Stimulated activated CD4-positive, alpha-beta T cell treated with anti-CD3 and anti-CD28 coated beads, Interleukin-1b, Interleukin-23, amount 100 ng/mL, for 1 hour (primary cell): ENCODE measurements at places on chromosomes 2 and 18.
A peak's percentile ranks its signal among the peaks of the same experiment; 100 is the strongest.

- no peak for DNase-seq
These were observed 279.5 kb downstream of the RND3 start for GRCh38 chr2:150207979-150208378.

DNA sequence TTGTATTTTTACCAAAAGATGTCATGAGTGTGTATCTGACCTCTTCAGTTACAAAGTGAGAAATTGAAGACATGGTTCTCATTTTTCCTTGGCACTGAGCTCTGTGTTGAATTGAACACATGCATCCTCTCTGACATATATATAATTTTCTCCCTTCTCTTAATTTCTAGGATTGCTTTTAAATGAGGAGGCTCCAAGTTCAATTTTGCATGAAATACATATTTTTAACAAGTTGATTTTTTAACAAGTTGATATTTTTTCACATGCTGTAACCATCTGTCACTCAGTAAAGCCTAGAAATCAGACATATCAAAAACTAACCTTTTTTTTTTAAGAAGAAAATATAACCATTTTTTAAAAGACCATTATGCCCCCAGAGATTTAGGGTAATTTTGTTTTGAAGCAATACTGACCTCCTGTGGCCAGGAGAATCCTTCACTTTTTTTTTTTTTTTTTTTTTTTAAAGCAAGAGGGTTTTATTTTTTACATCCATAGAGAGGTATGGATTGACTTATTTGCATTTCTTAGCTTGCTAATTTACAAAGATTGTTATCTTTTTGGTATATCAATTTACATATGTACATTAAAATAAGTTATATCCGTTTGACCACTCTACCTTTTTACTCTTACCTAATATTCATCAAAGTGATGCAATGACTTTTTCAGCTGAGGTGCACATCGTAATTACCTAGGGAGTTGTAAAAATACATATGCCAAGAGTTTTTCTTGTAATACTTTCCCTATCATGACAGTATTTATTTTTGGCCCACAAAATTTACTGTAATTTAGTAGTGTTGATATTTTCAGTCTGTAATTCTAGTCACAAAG is 161.8 kb downstream of the SOCS6 start:
- DNase-seq: no peak

DNA sequence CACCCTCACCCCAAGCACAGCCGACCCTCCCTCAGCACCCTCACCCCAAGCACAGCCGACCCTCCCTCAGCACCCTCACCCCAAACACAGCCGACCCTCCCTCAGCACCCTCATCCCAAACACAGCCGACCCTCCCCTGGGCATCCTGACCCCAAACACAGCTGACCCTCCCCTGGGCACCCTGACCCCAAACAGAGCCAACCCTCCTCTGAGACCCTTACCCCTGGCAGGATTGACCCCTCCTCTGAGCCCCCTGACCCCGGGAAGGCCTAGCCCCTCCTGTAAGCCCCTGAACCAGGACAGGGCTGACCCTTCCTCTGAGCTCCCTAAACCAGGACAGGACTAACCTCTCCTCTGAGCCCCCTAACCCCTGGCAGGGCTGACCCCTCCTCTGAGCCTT is 84.4 kb upstream of the RAB6C start:
- no peak for DNase-seq

- DNase-seq: no peak
These were observed 963 bp upstream of the MRPL44 start for GRCh38 chr2:223956300-223956699.

DNA sequence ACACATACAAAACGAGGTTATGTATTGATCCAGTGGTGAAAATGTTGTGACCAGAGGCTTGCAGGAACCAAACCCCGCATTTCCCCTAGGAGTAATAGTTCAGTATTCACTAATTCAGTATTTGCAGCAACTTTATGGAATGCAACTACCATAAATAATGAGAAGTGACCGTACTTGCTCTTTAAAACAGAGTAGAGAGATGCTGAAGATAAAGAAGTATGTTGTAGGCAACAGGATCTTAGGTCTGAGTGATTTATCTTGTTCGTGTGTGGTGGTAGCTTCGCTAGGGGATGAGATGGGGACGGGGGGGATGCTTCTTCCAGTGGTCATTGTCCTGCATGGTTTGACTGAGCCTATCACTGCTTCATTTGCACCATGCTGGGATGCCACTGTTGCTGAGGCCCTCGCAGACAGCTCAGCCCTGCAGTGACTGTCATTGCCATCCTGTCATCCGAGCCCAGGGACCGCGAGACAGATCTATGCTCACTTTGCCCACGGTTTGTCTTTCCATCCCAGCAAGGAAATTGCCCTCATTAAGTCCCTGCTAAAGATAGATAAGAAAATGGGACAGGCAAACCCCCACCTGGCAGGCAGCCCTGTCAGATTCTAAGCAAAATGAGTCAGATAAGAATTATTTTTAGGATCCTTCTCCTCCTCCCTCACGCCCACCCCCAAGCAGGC is 181.3 kb downstream of the CTIF start:
- DNase-seq: no peak

DNA sequence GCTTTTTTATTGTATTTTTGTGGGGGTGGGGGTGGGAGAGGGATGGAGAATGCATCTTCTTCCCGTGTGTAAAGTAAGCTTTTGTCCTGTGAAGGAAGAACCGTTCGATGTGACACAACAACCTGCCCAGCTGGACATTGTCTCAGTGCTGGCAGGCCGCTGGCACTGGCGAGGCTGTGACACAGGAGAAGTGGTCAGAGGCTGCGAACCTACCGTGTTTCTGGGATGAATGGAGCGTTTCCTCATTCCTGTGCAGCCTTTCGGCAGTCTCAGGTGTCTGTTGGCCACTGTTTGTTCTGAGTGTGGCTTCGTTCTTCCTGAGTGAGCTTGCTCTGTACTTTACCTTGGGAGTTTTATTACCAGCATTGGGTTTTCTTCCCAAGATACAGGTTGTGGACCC is 8.0 kb downstream of the RAMP1 start:
- no peak for DNase-seq

GRCh38 chr2:215631696-215632095 is 195.8 kb upstream of the FN1 start:
- DNase-seq: no peak

GRCh38 chr2:32358111-32358482 is 1.3 kb downstream of the BIRC6 start:
- DNase-seq: no peak

DNA sequence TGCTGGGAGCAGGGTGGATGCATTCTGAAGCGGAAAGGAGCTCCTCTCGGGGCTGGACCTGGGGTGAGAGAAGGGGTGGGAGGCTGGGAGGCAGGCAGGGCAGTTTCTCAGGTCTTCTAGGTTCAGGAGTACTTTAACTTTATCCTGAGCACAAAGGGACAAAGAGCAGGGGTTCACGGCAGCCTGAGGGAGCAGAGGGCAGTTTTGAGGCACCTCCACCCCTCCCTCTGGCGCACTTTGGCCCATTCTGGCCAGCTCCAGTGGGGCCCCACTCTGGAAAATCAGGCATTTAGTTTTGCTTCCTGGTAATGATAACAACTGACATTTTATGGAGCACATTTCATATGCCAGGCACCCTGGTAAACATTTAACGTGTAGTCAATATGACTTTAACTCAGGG is 14.3 kb downstream of the B3GNT7 start:
- DNase-seq: no peak

GRCh38 chr18:73766910-73767515 is 380.6 kb downstream of the FBXO15 start:
- DNase-seq: no peak

- peak; percentile 23 for DNase-seq
These were observed 13.1 kb downstream of the GNLY start for GRCh38 chr2:85707304-85707703.

DNA sequence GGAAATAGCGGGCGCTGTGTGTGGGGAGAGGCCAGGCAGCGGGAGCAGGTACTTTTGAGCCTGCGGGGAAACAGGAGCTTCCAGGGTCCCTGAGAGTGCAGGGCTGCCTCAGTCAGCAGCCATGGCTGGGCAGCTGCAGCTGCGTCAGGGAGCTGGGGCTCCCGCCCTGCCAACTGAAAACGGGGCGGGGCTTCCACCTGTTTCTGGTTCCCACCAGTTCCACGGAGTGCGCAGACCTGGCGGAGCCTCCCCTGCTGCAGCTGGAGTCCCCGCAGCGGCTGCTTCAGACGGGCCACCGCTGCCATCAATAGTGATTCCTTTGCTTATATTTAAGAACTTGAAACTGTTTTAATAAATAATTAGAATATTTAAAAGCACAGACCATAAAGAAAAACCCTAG is 30.6 kb upstream of the RPRM start:
- DNase-seq: no peak

DNA sequence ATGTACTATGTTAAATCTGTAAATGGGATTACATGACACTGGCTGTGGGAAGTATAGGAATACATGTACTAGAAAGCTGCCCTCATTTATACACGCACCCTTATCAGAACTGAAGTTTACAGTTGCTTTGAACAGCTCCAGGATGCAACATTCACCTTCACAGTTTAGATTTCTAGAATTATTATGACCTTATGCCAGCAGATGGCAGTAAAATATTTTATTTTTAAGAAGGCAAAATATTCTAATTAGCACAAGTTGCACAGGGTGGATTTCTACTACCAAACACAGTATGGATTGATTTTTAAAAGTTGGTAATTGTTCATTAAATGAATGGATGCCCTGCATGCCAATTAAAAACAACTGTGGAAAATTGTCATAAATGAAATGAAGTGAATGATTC is 670.4 kb downstream of the KCNJ3 start:
- DNase-seq: no peak

- DNase-seq: no peak
These were observed 90.9 kb upstream of the KLF7 start for GRCh38 chr2:207256476-207257207.

GRCh38 chr18:74476140-74476539 is 19.0 kb upstream of the DIPK1C start:
- no peak for DNase-seq

DNA sequence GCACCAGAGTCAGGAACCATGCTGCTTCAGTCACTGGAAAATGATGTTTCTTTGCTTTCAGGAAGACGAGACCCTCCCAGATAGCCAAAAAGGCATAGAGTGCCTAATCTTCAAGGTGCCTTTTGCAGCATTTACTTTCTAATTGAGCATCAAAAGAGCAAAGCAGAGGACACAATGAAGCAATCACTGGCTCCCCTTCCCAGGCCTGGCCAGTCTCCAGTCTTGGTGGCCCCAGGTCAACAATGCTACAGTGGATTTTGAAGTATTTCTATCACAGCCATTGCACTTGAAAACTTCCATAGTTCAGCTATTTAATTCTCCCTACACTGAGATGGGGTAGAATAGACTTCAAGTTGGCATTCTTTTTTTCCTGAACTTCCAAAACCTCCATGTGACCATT is 15.4 kb downstream of the ZBTB7C start:
- DNase-seq: no peak

DNA sequence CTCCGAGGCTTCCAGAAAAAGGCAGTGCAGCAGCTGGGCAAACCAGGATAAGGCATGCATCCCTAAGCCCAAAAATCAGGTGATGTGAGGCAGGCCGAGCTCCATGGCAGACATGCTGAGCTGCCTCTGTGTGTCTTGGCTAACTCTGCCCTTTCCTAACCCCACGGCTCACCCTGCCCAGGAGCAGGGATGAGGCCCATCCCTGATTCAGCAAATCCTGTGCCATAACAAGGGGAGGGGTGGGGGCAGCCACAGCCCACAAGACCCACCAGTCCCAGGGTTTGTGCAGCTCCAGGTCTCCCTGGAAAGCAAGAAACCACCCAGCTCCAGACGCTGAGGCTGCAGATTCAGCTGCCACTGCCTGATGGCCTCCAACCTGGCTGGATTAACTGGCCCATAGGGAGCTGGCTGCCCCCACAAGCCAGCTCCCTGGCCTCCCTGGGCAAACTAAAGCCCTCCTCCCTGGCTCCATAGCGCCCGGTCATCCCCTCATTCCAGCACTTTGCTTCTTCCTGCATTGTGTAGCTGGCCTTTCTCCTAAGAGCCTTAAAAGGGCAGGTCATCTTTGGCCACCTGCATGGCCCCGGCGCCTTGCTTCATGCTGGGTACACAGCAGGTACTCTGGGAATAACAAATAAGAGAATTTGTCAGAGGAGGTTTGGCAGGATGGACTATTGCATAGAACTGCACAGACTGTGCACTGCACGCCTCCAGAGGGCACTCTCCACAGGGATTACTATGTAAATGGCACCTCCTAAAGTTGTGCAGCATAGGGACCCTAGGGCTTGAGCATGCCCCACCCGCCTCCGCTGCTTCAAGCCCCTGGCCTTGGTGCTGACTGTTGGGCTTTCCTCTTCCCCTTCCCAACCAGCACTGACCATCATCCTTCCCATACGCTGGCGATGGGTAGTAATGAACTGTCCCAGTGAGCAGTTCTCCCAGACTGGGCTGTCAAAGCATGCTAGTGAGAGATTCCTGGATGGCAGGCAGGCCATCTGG is 10.7 kb downstream of the STEAP3 start:
- no peak for DNase-seq

- no peak for DNase-seq
These were observed 85.4 kb upstream of the EML6 start for GRCh38 chr2:54638103-54638502.

DNA sequence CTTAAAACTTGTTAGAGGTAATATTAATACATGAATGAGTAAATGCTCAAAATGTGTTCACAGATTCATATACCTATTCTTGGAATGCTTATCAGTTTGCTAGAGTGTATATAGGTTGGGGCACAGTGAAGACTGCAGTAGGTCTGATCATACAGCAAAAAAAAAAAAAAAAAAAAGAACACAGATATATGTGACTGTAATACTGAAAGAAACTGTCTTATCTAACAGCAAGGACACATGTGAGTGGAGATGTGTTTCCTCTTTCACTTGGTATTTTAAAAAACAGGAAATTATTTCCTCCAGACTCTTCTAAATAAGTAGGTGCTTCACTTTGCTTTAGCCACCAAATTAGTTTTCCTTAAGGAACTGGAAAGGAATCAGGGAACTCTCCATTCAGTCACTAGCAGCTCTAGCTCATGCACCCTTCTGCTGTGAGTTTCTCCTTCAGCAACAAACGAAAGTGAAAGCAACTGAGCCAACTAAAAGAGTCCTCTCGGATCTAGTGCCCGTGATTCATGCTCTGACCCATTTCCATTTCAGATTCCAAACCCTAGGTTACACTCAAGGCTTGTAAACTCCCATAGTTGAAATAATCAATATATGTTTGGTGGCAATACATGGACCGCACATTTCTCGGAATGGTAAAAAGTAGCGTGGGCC is 98.5 kb downstream of the DSEL start:
- no peak for DNase-seq

DNA sequence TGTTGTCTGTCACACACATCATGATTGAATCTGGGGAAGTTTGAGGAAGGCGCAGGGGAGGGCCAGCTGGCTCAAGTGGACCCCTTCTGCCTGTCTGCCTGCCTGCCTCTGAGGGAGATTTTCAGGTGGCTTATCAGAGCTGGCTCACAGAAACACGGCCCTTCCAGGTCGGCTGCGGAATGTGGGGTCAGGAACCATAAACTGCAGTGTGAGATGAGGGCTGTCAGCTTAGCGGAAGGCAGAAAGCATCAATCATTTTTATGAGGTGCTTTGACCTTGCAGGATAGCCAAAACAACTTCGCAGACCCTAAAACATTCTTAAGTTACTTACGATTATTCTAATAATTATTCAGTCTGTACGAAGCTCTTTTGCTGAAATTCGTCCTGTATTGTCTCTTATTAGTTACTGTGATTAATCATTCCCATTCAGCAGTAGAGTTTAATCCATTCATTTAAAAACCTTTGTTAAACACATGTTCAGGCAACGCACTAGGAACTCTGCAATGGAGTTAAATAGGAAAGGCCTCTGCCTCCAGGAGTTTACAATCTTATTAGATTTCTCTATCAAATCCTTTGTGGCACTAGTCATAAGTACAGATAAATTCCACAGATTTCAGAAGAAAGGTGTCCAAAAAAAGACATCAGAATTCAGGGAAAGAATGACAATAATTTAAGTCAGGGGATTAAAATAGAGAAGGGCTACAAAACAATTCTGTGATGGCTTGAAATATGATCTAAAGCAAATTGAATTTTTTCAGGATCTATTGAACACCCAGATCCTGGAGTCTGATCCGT is 371.6 kb downstream of the HRH4 start:
- no peak for DNase-seq
